ENCODE measurements at places on chromosomes 11 and 22. TPM values are rescaled to one million over a fixed set of nuclear protein-coding genes. Genes with fewer than 3 reads are reported as not detected.

RNF169 gene
- total RNA-seq: 36.2 TPM

CLMP gene
- 0.17 TPM for total RNA-seq

C22orf42 gene
- not detected for total RNA-seq

ARHGAP20 gene
- total RNA-seq: 1.0 TPM

DNA sequence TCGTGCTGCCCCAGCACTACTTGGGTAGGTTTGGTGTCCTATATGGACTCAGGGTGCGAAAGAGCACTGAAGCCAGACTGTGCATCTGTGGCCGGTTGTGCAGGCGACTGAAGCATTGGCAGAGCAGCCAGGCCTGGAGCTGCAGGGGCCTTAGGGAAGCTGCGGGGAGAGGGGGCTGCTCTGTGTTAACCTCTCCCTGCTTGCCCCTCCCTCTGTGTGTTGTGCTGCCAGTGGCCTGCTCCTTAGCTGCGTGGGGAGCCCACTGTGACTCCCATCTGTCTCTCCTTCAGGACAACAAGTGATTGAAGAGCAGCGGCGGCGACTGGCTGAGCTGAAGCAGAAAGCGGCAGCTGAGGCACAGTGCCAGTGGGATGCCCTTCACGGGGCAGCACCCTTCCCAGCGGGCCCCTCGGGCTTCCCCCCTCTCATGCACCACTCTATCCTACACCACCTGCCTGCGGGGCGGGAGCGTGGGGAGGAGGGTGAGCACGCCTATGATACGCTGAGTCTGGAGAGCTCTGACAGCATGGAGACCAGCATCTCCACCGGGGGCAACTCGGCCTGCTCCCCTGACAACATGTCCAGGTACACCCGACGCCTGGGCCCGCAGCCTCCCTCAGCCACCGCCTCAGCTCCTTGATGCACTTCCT, 34.3 kb downstream of the TREH start:
- DNase-seq: no peak

Data from dermis blood vessel endothelial cell (primary cell).